Activated T-cell treated with anti-CD3 and anti-CD28 coated beads for 48 hours (primary cell): ENCODE measurements at places on chromosomes 2 and 18.
A peak's percentile ranks its signal among the peaks of the same experiment; 100 is the strongest.

DNA sequence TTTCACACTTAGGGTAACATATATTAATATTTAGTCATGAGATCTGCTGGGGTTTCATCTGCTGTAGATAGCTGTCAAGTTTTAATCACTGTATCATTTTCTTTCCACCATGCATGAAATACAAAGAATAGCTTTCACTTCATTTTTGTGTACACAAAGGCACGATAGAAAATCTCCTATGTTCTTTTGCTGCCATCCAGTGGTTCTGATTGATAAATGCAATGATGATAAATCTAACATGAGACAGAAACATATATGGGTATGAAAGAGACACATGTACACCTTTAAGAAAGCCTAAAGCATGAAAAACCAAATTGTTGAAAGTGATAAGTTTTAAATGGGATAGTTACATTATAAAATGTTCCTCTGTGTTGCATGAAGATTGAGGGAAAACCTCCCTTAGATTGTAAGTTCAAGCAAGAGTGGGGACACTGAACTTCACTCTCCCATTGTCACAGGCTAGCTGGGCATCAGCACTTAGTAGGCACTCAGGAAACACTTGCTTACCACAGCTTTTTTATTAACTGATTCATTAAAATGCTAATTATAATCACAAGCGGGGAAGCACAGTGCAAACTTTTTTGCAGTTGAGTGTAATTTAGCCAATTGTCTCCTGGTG is 31.2 kb downstream of the C1D start:
- no peak for DNase-seq

- DNase-seq = no peak
These were observed 421 bp upstream of the CNTNAP5 start for GRCh38 chr2:124024561-124025170.

DNA sequence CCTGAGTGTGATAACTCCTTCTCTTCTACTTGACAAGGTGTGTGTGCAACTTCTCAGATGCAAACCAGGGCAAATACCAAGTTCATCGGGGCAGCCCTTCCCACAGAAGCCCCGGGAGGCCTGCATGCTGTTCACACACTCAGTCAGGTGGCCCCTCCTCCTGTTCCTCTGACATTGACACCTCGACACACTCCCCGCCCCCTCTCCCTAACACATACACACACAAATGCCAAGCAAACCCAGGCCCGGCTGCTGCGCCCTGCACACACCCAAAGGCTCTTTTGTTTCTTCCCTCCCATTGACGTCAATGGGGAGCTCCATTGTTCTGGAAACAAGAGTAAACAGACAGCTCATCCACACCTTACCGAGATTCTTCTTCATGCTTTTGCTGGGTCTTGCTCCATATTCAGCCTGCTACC is 1.7 kb upstream of the PER2 start:
- DNase-seq = peak; percentile 14

DNA sequence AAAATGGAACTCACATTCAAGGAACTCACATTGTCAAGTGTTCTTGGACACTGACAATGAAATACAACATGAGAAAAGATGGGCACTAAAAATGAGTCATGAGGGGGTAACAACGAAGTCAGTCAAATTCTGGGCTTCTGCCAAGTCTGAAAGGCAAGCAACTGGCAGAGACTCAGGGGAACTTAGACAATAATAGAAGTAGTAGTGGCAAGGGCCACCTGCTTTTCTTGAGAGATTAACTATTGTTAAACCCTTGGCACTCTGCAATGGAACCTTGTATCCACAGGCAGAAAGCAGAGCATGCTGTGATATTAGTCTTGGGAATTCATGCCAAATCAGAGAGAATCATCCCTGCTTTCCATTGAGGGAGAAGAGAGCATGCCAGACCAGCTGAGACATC is 382.6 kb upstream of the CDH2 start:
- DNase-seq = no peak

DNA sequence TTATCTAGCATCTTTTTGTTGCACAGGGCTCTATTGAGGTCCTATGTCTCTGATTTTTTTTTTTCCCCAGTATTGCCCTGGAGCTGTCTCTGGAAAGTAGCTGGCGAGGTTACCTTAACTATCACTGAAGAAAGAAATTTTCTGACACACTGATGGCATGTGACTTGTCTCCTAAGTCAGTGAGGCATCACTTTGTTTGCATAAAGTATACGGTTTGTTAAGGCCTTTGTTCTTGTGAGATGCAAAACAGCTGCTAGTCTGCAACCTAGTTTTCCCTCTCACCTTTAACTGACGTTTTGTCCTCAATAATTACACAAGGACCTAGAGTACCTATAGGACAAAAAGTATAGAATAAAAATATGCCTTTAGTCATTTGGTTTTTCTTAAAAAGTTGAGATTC is 41.8 kb downstream of the UBXN4 start:
- no peak for DNase-seq

- DNase-seq = no peak
These were observed 232.3 kb upstream of the MEIS1 start for GRCh38 chr2:66202586-66202985.

DNA sequence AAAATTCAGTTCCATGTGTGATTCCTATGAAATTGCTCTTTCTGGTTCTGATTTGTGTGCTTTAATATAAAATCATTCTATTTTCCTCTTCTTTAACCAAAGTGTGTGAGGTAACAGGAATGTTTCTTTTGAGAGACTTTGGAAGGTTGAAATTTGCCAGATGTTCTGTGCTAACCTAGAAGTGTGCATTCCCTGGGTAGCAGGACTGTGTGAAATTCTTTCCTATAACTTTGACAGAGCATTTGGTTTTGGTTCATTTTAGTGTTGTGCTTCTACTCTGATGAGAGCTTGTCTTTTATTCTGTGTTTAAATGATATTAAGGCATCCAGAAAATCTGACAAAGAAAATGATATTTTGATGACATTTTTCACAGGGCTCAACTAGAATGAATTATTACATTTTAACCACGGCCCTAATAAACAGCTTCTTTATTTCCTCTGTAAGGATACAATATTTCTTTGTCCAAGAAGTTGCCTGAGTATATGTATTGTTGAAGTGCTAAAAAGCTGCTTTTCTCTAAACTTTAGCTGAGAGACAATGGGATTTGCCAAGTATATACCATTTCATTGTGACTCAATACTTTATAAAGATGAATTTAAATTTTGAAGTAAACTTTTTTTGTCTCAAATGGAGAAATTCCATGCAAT is 34.7 kb upstream of the DLX1 start:
- no peak for DNase-seq

- peak; percentile 65 for DNase-seq
These were observed at the start of gene ADRA2B for GRCh38 chr2:96116424-96116878. Gene ADRA2B (minus strand): TSS chr2:96116571. CDS start chr2:96116149, 422 bp downstream.

DNA sequence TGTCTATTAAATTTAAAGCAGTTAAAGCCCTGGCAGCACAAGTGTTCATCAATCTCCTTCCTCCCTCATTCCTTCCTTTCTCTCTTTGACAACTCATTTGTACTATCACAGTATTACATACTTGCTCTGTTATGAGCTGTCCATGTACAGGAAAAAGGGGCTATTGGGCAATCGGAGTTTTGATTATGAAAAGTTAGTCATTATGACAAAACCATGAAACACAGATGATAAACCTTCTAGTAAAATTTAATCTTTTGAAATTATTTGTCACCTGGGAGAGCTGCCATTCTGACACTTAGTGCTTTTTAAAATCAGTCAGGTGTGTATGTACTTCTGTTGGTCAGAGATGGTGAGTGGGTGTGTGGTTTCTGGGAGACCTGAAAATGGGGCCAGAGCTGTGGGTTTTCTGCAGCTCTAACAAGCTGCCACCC is 39.4 kb downstream of the MAP4K4 start:
- DNase-seq = no peak
